ENCODE measurements at places on chromosomes 2 and 18. TPM values are rescaled to one million over a fixed set of nuclear protein-coding genes. Genes with fewer than 3 reads are reported as not detected.

The FABP1 gene
- polyA plus RNA-seq, result not detected

The UGT1A3 gene
- polyA plus RNA-seq, result not detected

DNA sequence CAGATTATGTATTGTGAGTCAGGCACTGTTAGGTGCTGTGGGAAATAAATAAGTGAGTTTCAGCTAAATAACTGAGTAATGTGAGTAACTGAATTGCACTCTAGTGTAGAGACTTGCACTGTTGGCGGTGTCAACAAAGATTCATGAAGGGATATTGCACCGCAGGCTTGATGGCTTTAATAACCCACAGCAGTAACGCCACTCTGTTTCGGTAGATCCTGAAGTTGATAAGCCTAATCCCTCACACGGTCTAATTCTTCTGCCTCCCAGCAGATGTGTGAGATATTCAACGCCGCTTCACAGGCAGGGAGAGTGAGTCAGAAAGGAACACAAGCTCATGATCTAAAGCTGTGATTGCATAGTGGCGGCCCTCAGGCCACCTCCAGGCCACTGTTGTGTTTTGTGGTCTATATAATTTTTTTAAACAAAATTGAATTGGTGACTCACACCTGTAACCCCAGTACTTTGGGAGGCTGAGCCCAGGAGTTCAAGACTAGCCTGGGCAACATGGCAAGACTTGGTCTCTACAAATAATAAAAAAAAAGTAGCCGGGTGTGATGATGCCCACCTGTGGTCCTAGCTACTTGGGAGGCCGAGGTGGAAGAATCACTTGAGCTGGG is 94.3 kb downstream of the LIPG start:
- DNase-seq, result no peak

- peak; percentile 15 for DNase-seq
These were observed 10.1 kb upstream of the SULT1C4 start for GRCh38 chr2:108367561-108368175.

DNA sequence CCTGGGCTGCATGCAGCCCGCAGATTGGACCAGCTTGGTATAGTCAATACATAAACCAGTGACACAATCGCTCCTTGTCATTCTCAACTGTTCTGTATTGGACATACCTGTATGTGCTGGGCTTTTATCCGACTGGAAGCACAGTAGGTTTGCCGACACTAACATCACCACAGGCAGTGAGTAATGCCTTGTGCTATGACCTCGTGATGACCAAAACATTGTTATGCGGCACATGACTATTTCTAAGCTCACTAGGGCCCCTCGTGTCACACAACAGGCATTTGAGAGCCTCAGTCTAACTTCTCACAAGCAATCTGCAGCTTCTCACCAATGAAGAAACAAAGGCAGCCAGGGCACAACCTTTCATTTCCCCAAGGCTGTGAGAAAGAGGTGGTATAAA is 320.8 kb downstream of the AFF3 start:
- DNase-seq, result no peak

DNA sequence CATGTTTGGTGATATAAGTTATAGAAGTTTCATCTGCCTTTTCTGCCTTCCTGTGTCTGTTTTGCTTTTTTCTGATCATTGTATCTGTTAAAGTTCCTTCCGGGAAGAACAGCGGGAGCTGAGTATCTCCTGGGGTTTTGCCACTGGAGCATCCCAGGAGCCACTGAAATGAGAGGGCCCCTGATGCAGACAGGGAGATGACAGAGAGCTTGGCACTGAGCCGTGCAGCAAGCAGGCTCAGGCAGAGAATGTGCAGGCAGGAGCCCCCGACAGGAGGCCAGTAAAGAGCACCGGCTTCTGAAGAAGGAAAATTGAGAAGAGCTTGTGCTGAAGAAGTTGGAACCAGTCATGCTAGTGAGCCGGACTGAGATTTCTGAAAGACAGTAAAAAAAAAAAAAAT is 137.8 kb downstream of the TDRD15 start:
- no peak for DNase-seq

DNA sequence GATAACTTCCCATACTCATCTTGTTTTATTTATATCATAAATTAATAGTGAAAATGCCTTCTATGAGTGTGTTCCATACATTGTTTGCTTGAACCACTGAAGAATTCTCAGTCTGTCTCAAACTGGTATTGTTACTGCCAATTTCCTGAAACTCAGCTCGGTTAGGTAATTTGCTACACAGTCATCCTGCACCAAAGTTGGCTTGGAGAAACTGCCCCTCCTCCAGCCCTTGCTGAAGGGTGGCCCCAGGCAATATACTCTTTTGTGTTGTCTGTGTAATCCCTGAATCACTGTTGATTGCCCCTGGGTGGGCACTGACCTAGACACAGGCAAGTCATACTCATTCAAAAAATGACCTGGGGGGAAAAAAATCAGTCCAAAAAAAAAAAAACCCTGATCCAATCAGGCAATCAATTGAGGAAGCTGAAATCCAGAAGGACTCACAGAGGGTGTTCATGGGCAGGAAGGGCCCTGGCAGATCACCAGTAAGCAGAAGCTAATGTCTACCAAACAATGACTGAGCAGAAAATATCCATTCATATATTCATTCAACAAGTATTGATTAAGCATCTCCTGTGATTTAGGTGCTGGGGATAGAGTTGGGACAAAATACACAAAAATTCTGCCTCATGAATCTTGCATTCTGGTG is 3.8 kb upstream of the SESTD1 start:
- no peak for DNase-seq

- no peak for DNase-seq
These were observed 79.0 kb downstream of the TLK1 start for GRCh38 chr2:171081649-171082111.

GRCh38 chr2:128605421-128605820 is 286.8 kb upstream of the HS6ST1 start:
- DNase-seq, result no peak
